ENCODE measurements at places on chromosomes 5 and 9.

DNA sequence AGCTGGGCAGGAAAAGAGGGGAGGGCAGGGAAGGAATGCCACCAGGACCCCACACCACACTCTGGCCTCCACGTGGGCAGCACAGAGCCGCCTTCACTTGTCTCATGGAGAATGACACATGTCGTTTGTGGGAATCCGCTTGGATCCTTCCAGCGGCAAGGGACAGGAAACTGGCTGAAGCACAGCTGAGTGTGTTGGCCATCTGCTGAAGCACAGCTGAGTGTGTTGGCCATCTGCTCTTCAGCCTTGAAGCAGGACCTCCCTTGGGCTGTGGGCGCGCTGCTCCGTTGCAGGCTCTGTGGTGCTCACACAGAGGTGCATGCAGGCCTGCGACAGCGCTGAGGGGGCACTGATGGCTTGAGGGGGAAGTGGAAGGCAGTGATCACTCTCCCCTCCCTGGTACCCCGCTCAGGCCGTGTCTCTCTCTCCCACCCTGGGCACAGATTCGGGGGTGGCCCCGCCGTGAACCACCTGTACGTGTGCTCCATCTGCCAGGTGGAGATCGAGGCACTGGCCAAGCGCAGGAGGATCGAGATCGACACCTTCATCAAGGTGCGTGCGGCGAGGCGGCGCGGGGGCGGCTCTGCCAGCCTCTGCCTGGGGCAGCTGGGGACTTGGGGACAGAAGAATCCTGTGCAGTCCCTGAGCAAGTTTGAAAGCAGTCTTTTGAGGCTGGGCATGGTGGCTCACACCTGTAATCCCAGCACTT is 40.6 kb downstream of the USP20 start:
- H3K36me3 ChIP-seq: peaks cover 11% of the 10 kb centered on the region
- H3K27me3 ChIP-seq: no peaks in the 10 kb centered on the region
- no peak overlapping the region for H3K27ac ChIP-seq

DNA sequence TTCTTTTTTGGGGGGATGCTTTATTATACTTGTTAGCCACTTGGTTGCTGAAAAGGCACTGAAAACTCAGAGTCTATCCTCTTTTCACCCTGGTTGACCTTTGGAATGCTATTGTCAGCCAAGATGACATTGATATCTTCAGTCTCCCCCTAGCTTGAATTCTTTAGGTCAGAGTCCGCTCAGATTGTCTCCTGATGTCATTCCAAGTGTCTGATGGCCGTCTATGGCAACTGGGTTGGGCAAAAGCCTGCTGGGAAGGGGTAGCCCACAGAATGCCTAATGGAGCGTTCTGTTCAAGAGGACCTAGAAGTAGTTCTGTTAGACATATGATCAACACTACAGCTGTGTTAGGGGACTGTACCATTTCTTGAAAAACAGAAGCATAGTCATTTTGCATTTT is 9.7 kb upstream of the MEF2C start:
- no peak for DNase-seq
- H3K4me1 ChIP-seq: no peaks in the 10 kb centered on the region
- H3K27me3 ChIP-seq: no peaks in the 10 kb centered on the region

DNA sequence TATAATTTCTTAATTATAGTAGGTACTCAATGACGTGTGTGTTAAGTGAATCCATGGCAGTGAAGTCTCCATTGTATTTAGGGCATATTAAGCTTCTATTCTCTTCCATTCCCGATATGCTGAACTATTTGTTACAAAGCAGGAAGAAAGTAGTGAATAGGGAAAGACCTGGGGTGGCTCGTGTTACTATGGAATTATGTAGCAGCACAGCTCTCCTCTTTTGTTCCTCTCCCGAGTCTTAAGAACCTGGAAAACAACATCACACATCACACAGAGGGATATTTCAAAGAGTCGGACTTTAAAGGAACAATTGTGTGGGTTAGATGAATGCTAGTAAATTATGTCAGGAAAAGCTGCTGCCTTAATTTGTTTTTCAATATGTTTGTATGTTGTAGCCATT is 131.8 kb downstream of the PCSK5 start:
- DNase-seq: no peak
- no peak overlapping the region for H3K4me3 ChIP-seq
- no peaks in the 10 kb centered on the region for H3K36me3 ChIP-seq

DNA sequence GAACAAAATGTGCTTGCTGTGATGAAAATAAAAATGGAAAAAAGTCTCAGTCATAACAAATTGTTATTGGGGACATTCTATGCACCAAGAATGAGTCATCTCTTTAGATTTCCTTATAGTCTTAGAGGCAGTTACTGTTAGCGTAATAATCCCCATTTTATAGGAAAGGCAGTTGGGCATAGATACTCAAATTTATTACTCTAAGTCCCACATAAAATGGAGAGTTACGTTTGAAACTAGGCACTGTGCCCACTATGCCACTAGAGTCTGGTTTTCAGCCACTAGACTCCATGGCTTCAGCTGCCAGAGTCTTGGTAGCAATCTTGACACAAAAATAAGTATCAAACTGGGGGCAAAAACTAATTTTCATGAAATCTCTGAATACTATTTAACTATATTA is 317.9 kb upstream of the MEF2C start:
- H3K27ac ChIP-seq: no peak overlapping the region
- no peak overlapping the region for H3K4me3 ChIP-seq
- no peaks in the 10 kb centered on the region for H3K27me3 ChIP-seq
- no peaks in the 10 kb centered on the region for H3K36me3 ChIP-seq
- no peak for DNase-seq
- H3K4me1 ChIP-seq: no peaks in the 10 kb centered on the region

DNA sequence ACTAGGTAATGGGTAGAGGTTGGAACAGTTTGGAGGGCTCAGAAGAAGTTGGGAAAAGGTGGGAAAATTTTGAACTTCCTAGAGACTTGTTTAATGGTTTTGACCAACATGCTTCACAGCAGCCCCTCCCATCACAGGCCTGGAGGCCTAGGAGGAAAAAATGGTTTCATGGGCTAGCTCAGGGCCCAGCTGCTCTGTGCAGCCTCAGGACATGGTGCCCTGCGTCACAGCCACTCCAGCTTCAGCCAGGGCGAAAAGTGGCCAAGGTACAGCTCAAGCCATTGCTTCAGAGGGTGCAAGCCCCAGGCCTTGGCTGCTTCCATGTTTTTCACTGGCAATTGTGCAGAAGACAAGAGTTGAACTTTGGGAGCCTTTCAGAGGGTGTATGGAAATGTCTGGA is 453.7 kb downstream of the LRRC70 start:
- H3K36me3 ChIP-seq: no peaks in the 10 kb centered on the region
- no peaks in the 10 kb centered on the region for H3K4me1 ChIP-seq

GRCh38 chr9:69044240-69045219 is 9.0 kb downstream of the FXN start:
- H3K27ac ChIP-seq: no peak overlapping the region
- H3K4me3 ChIP-seq: no peak overlapping the region
- DNase-seq: no peak
- H3K36me3 ChIP-seq: no peaks in the 10 kb centered on the region
- H3K4me1 ChIP-seq: no peaks in the 10 kb centered on the region

DNA sequence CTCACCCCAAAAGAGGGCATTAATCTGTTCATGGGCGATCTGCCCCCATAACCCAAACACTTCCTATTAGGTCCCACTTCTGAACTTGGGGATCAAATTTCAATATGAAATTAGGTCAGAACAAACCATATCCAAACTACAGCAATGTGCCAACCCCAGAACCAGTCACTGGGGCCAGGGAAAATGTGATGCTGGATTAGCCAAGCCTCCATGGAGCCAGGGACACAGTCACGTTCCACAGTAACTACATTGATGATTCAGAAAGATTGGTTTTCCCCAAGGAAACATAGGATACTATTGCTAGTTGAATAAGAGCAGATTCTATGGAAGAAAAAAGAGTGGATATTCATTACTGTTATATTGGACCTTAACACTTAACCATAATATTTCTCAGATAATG is 84.2 kb downstream of the GIN1 start:
- no peaks in the 10 kb centered on the region for H3K27me3 ChIP-seq
- no peak for DNase-seq
- no peaks in the 10 kb centered on the region for H3K4me1 ChIP-seq

DNA sequence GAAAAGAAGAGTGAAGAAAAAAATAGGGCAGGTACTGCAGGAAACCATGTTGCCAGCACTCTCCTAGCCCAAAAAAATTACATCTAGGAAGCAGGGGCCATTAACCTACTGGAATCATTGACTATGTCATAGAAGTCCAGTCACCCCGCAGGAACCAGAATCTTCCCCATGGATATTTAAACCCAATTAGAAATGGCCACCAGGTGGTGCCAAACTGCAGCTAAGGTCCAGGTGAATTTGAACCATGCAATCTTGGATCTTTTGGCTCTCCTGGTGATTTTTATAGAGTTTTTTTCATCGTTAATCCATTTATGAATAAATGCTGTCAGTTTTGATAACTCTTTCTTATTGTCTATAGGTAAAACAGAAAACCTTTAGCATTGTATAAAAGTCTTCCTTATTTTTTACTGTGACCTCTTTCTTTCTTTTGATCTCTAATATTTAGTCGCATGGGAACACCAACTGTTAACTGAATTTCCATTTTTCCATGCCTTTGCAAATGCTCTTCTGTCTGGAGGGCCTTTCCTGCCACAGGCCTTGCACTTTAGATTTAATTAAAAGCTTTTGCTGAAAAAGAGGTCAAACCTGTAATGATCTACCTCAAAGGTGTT is 147.5 kb upstream of the FGF10 start:
- H3K27ac ChIP-seq: no peak overlapping the region
- no peak overlapping the region for H3K4me3 ChIP-seq
- no peaks in the 10 kb centered on the region for H3K27me3 ChIP-seq
- H3K36me3 ChIP-seq: no peaks in the 10 kb centered on the region
- DNase-seq: no peak

- H3K4me1 ChIP-seq: no peaks in the 10 kb centered on the region
- DNase-seq: no peak
- H3K27me3 ChIP-seq: no peaks in the 10 kb centered on the region
- H3K4me3 ChIP-seq: no peak overlapping the region
- no peaks in the 10 kb centered on the region for H3K36me3 ChIP-seq
- no peak overlapping the region for H3K27ac ChIP-seq
Observed at GRCh38 chr5:3510642-3511417, 84.8 kb upstream of the IRX1 start.

- no peak for DNase-seq
- H3K4me1 ChIP-seq: no peaks in the 10 kb centered on the region
- H3K36me3 ChIP-seq: no peaks in the 10 kb centered on the region
- peak within 1 kb of the TSS; percentile 62 for H3K4me3 ChIP-seq
- H3K27me3 ChIP-seq: no peaks in the 10 kb centered on the region
- H3K27ac ChIP-seq: no peak within 1 kb of the TSS
Observed at GRCh38 chr5:140800816-140801493, at the start of gene PCDHA3. PCDHA3 (plus strand) TSS chr5:140801057.

- no peaks in the 10 kb centered on the region for H3K36me3 ChIP-seq
- H3K4me3 ChIP-seq: no peak overlapping the region
- no peaks in the 10 kb centered on the region for H3K27me3 ChIP-seq
- DNase-seq: no peak
- H3K27ac ChIP-seq: peak overlapping the region; percentile 68
Observed at GRCh38 chr9:126989847-126990842, 75.6 kb downstream of the RALGPS1 start.

GRCh38 chr9:111258209-111258874 is 71.7 kb downstream of the OR2K2 start:
- H3K36me3 ChIP-seq: no peaks in the 10 kb centered on the region
- no peak overlapping the region for H3K4me3 ChIP-seq
- H3K27ac ChIP-seq: no peak overlapping the region

GRCh38 chr5:175116466-175117048 is 327.4 kb downstream of the DRD1 start:
- H3K4me3 ChIP-seq: no peak overlapping the region
- no peaks in the 10 kb centered on the region for H3K36me3 ChIP-seq
- H3K27ac ChIP-seq: no peak overlapping the region
- H3K27me3 ChIP-seq: no peaks in the 10 kb centered on the region
- H3K4me1 ChIP-seq: no peaks in the 10 kb centered on the region

DNA sequence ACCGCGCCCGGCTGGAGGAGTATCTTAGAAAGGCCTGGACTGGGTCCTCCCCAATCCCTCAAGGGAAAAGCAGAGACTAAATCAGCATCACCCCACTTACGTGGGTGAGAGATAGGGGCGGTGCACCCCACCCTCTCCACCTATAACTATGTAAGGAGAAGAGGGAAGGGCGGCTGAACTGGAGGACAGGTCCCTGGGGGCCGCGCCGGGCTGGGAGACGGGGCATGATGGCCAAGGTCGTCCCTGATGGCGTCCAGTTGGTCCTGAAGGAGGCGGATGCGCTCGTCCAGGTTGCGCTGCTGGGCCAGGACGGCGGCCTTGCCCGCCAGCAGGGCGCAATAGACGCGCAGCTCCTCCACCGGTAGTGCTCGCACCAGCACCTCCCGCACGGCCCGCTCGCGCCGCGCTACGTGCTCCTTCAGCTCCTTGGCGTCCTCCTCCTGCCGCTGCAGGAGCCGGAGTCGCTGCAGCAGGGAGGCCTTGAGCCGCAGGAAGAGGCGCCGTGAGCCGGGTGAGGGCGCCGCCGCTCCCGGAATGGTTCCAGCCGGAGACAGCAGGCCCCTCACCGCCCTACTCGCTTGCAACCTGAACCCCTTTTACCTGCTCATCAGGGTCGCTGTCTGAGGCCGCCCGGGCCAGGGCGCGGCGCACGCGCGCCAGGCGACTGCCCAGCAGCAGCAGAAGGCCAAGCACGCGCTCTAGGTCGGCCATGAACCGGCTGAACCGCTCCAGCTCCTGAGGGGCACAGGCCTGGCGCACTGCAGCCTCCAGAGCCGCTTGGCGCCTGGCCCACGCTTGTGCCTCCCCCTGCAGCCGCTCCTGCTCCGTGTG is 7.6 kb downstream of the SHROOM1 start:
- no peak for DNase-seq
- no peaks in the 10 kb centered on the region for H3K27me3 ChIP-seq
- H3K36me3 ChIP-seq: no peaks in the 10 kb centered on the region
- H3K4me1 ChIP-seq: no peaks in the 10 kb centered on the region
- H3K4me3 ChIP-seq: peak overlapping the region; percentile 42

- no peak overlapping the region for H3K27ac ChIP-seq
- H3K4me1 ChIP-seq: no peaks in the 10 kb centered on the region
- DNase-seq: no peak
- no peaks in the 10 kb centered on the region for H3K36me3 ChIP-seq
- H3K4me3 ChIP-seq: no peak overlapping the region
Observed at GRCh38 chr9:114086009-114086408, 7.9 kb upstream of the AMBP start.

- no peaks in the 10 kb centered on the region for H3K27me3 ChIP-seq
- H3K36me3 ChIP-seq: no peaks in the 10 kb centered on the region
- DNase-seq: peak; percentile 41
- no peaks in the 10 kb centered on the region for H3K4me1 ChIP-seq
Observed at GRCh38 chr9:132769906-132770769, 99.9 kb downstream of the GTF3C4 start.

DNA sequence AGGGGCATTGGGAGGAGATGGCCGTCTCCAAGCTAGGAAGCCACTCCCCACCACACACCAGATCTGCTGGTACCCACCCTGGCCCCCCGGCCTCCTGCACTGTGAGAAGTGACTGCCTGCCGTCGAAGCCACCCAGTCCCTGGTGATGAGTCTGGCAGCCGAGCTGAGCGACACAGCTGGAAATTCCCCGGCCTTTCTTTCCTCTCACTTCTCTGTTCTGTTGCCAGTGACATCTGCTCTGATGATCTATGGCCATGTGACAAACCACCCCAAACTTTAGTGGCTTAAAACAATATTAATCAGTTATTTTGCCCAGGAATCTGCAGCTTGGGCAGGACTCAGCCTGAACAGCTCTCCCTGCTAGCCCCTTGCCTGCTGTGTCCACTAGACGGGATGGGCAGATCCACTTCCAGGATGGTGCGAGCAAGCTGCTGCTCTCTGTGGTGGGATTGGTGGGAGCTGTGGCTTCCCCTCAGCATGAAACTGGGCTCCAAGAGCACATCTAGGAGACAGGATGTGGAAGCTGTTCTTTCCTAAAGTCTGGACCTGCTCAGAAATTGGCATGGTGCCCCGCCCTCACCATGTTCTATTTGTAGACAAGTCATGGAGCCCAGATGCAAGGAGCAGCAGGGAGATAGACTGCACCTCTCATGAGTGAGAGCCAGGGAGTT is 211.2 kb downstream of the GADD45G start:
- H3K36me3 ChIP-seq: no peaks in the 10 kb centered on the region
- DNase-seq: no peak
- H3K27me3 ChIP-seq: no peaks in the 10 kb centered on the region

All from breast epithelium (tissue), 4 donors.